Osteocyte (in vitro differentiated cells): ENCODE measurements at places on chromosomes 16 and 17.

- no peak overlapping the region for H3K4me3 ChIP-seq
- H3K27ac ChIP-seq: no peak overlapping the region
- peaks cover 13% of the 10 kb centered on the region for H3K36me3 ChIP-seq
These were observed 29.5 kb downstream of the MPRIP start for GRCh38 chr17:17071531-17072360.

DNA sequence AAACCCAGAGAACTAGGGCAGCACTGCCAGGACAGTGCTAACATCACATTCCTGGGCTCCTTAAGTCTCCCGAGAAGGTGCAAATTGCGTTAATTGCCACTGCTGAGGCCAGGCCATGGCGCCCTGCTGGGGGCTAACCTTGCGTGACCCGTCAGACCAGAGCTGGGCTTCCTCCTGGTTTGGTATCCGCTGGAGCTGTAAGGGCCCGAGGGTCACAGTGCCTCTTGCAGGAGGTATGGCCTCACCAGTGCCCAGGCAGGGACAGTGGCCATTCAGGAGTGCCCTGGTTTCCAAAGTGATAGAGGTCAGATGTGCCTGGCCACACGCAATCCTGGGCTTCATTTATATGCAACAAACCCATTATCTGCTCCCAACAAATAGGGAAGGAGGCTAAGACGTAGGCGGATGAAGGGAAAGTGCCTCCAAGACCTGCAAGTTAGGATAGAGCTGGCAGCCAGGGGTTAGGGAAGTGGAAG lies 17.7 kb upstream of the ADCY9 start:
- no peaks in the 10 kb centered on the region for H3K36me3 ChIP-seq
- no peaks in the 10 kb centered on the region for H3K4me1 ChIP-seq
- H3K27ac ChIP-seq: no peak overlapping the region
- DNase-seq: no peak
- no peak overlapping the region for H3K4me3 ChIP-seq

DNA sequence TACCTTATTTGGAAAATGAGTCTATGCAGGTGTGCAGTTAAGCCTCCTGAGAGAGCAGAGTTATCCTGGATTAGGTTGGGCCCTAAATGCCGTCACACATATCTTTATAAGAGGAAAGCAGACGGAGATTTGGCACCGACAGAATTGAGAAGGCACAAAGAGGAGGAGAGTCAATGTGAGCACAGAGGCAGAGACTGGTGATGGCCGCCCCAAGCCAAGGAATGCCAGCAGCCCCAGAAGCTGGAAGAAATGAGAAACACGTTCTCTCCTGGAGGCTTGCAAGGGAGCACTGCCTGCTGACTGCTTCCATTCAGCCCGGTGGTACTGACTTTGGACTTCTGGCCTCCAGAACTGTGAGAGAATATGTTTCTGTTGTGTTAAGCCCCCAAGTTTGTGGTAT lies 3.2 kb downstream of the SLC46A1 start:
- no peaks in the 10 kb centered on the region for H3K36me3 ChIP-seq
- DNase-seq: no peak

- H3K27ac ChIP-seq: no peak overlapping the region
- H3K27me3 ChIP-seq: peaks cover 4% of the 10 kb centered on the region
- DNase-seq: no peak
These were observed 400.9 kb upstream of the CDH5 start for GRCh38 chr16:65965628-65966027.

GRCh38 chr16:79074951-79075350 lies 525.6 kb downstream of the MAF start:
- no peak for DNase-seq
- no peaks in the 10 kb centered on the region for H3K27me3 ChIP-seq
- H3K27ac ChIP-seq: no peak overlapping the region
- no peaks in the 10 kb centered on the region for H3K36me3 ChIP-seq
- no peak overlapping the region for H3K4me3 ChIP-seq

DNA sequence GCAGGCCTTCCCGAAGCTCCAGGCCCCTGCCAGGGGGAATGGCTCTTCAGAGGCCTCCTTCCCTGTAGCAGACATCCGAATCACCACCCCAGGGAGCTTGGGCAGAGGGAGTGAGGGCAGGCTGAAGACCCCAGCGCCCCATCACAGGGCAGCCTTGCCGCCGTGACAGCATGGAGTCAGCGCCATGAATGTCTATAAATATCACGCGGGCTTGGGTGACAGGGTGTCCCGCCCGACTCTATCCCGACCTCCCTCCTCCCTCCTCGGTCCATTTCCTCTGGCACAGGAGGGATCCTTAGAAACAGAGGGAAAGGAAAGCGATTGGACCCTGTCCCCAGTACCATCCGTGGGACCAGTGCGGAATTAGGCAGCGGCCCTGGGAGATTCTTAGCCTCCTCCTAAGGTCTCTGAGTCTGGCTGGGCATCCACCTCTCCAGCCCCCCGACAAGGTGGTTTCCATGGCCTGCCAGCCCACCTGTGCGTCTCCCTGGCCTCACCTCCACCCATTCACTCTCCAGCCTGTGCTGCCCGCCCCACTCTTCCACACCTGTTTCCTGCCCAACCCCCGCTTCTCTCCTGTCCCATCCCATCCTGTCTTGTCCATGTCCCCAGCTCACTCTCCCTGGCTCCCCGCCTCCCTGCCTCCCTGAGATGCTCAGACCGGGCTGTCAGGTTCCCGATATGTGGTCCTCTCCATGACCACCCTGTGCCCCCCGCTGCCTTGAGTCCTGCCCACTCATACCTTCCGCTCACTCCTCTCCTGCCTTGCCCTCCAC lies 5.1 kb downstream of the ATP2A1 start:
- no peak overlapping the region for H3K27ac ChIP-seq
- H3K27me3 ChIP-seq: no peaks in the 10 kb centered on the region
- no peak for DNase-seq
- H3K4me1 ChIP-seq: peaks cover 11% of the 10 kb centered on the region
- no peaks in the 10 kb centered on the region for H3K36me3 ChIP-seq

DNA sequence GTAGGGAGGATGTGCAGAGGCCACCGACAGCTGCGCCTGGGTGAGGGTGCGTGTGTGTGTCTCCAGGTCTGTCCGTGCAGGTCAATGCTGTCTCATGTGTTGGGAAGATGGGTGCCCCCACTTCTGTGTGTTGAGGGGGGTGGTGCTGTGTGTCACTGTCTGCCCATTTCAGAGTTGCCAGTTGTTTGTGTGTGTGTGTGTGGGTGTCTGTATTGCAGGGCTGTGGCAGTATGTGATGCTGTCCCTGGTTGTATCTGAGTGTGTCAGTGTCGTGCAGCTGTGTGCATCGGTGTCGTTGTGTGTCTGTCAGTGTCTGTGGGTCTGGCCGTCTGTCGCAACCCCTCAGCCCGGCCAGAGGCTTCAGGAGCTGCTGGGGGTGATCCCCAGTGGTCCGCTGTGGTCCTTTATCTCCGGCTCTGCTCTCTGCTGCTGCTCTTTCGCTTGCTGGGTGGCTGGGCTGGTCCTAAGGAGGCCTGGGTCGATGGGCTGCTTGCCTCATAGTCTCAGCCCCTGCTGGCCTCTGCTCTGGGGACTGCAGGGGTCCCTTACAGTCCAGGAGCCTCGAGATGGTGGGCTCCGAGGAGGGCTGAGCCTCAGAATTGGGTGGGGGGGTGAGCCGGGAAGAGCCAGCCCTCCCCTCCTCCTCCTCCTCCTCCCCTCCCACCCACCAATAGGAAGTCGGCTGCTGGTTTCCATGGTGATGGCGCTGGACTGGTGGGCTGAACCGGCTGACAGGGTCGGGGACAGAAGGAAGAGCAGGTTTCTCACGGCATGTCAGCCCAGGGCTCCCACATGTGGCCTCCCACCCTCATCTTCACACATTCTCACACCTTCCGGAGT lies at the start of gene TSPOAP1:
Gene TSPOAP1, minus strand, starts transcription at position 601 of the 840 bp plus-strand sequence. CDS start 875 bp downstream, outside the sequence.
- H3K4me3 ChIP-seq: no peak within 1 kb of the TSS
- no peak within 1 kb of the TSS for H3K27ac ChIP-seq
- no peak for DNase-seq
- H3K36me3 ChIP-seq: no peaks in the 10 kb centered on the region
- H3K4me1 ChIP-seq: no peaks in the 10 kb centered on the region

- peak overlapping the region; percentile 38 for H3K4me3 ChIP-seq
- no peak for DNase-seq
- H3K27ac ChIP-seq: no peak overlapping the region
- peaks cover 25% of the 10 kb centered on the region for H3K4me1 ChIP-seq
- H3K36me3 ChIP-seq: peaks cover 5% of the 10 kb centered on the region
These were observed 9.4 kb downstream of the RPL19 start for GRCh38 chr17:39209317-39210092.

DNA sequence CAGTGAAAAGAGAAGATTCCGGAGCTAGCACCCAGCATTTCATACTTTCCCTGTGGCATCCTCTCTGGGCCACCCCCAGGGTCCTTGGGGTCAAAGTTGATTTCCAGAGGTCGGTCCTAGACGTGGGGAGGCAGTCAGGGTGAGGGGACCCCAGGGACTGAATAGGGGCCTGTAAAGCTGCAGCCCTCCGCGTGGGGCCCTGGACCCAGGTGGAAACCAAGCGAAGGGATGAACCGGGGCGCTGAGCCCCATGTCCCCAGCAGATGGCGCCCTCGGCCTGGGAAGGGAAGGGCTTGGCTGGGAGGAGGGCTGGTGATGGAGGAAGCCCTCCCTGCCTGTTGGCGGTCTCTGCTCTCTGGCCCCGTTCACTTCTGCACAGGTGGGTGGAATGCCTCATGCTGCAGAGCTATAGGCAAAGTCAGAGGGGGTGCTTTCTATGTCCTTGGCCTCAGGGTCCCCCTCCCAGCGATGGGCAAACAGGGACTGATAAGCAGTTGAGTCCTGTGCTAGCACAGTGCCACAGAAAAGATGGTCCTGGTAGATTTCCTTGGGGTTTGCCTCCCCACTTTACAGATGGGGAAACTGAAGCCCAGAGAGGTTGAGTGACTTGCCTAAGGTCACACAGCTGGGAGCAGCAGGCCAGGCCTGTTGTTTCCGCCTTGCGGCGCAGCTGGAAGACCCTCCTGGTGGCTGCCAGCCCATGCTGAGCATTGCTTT lies 163.4 kb upstream of the CIBAR2 start:
- no peaks in the 10 kb centered on the region for H3K36me3 ChIP-seq
- H3K4me3 ChIP-seq: no peak overlapping the region
- DNase-seq: peak; percentile 92
- H3K27ac ChIP-seq: no peak overlapping the region
- H3K4me1 ChIP-seq: peaks cover 9% of the 10 kb centered on the region

- H3K4me1 ChIP-seq: peaks cover 27% of the 10 kb centered on the region
- peaks cover 8% of the 10 kb centered on the region for H3K36me3 ChIP-seq
- H3K27ac ChIP-seq: peak overlapping the region; percentile 100
- no peaks in the 10 kb centered on the region for H3K27me3 ChIP-seq
- H3K4me3 ChIP-seq: peak overlapping the region; percentile 99
These were observed 1.5 kb upstream of the SRCAP start for GRCh38 chr16:30697264-30698138.

- peaks cover 58% of the 10 kb centered on the region for H3K4me1 ChIP-seq
- no peak for DNase-seq
- H3K27ac ChIP-seq: no peak overlapping the region
- H3K4me3 ChIP-seq: no peak overlapping the region
- H3K36me3 ChIP-seq: peaks cover 5% of the 10 kb centered on the region
- H3K27me3 ChIP-seq: no peaks in the 10 kb centered on the region
These were observed 17.7 kb downstream of the ANKRD11 start for GRCh38 chr16:89472711-89473075.

GRCh38 chr16:82630219-82630618 lies 3.5 kb downstream of the CDH13 start:
- no peaks in the 10 kb centered on the region for H3K36me3 ChIP-seq
- H3K27me3 ChIP-seq: no peaks in the 10 kb centered on the region
- H3K27ac ChIP-seq: peak overlapping the region; percentile 76

DNA sequence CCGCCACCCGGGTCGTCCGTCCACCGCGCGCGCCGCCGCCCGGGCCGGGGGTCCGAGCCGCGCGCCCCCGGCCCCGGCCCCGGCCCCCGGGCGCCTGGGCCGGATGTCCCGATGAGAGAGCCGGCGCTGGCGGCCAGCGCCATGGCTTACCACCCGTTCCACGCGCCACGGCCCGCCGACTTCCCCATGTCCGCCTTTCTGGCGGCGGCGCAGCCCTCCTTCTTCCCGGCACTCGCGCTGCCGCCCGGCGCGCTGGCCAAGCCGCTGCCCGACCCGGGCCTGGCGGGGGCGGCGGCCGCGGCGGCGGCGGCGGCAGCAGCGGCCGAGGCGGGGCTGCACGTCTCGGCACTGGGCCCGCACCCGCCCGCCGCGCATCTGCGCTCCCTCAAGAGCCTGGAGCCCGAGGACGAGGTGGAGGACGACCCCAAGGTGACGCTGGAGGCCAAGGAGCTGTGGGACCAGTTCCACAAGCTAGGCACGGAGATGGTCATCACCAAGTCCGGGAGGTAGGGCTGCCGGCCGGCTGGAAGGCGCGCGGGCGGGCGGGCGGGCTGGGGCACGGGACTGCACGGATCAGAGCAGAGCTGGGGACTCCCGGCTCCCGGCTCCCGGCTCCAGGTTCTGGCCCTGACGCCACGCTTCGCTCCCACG lies 548 bp downstream of the TBX2 start:
- H3K27ac ChIP-seq: peak overlapping the region; percentile 87
- H3K27me3 ChIP-seq: no peaks in the 10 kb centered on the region
- peaks cover 29% of the 10 kb centered on the region for H3K4me1 ChIP-seq
- H3K36me3 ChIP-seq: peaks cover 14% of the 10 kb centered on the region
- DNase-seq: no peak

- peaks cover 8% of the 10 kb centered on the region for H3K36me3 ChIP-seq
- peak overlapping the region; percentile 70 for H3K4me3 ChIP-seq
- no peaks in the 10 kb centered on the region for H3K27me3 ChIP-seq
- DNase-seq: no peak
- no peak overlapping the region for H3K27ac ChIP-seq
- H3K4me1 ChIP-seq: peaks cover 38% of the 10 kb centered on the region
These were observed 1.2 kb downstream of the HAGH start for GRCh38 chr16:1825381-1825863.

- H3K4me1 ChIP-seq: no peaks in the 10 kb centered on the region
- H3K27ac ChIP-seq: no peak overlapping the region
- no peak overlapping the region for H3K4me3 ChIP-seq
- no peak for DNase-seq
- H3K36me3 ChIP-seq: peaks cover under 1% of the 10 kb centered on the region
These were observed 14.6 kb downstream of the EEF2K start for GRCh38 chr16:22220714-22221113.
